ENCODE measurements at places on chromosomes 4 and X.

- DNase-seq, result no peak
These were observed 137.8 kb downstream of the RAPGEF2 start for GRCh38 chr4:159240687-159241086.

- peak; percentile 1 for DNase-seq
These were observed 78.7 kb upstream of the DCLK2 start for GRCh38 chr4:149999485-150000074.

DNA sequence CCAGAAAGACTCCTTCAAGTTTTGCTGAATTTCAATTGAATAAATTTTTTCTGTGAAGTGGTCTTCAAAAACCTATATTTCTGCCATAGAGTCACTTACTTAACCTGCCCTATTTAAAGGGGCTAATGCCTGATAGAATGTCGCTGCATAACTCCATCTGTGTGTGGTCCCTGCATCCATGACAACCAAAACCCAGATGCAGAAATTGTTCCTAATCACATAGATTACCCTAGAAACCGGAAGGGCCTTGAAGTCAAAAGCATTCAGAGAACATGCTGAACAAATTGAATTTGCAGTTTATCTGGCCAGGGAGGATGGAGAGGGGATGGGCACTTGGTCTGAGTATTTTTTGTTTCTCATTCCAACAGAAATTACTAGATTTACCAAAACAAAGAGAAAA, 1.5 kb upstream of the PARM1 start:
- no peak for DNase-seq

- no peak for DNase-seq
These were observed 47.2 kb downstream of the SLC34A2 start for GRCh38 chr4:25702848-25703247.

GRCh38 chr4:109574443-109574850, 14.4 kb downstream of the MCUB start:
- no peak for DNase-seq

GRCh38 chrX:14193547-14193946, 163.9 kb upstream of the GEMIN8 start:
- DNase-seq, result no peak

- DNase-seq, result no peak
These were observed 49.2 kb downstream of the FBXW7 start for GRCh38 chr4:152486429-152487389.

Data from NCI-H2171 (cell line).